ENCODE measurements at places on chromosomes 2 and 18.

GRCh38 chr2:143942486-143942885, 577.4 kb downstream of the ZEB2 start:
- DNase-seq: no peak

- no peak for DNase-seq
Observed at GRCh38 chr2:225366731-225367130, 32.8 kb upstream of the NYAP2 start.

GRCh38 chr2:158414538-158414937, 42.0 kb downstream of the CCDC148 start:
- no peak for DNase-seq

DNA sequence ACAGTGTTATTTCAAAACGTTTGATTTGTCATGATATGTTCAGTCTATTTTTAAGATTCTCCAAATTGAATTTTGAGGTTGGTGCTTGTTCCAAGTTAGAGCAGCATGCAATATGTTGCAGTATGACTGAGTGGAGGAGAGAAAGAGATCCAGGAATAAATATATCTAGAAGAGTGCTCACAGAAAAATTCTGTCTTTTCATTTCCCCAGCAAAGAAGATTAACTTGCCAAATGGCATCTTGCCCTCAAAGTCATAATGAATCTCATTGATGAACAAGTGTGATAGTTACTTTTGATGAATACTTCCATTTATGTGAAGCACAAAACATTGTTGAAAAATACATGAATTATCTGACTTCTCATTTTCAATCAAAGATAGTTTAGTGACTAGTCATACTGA, 95.9 kb downstream of the KCNJ3 start:
- no peak for DNase-seq

GRCh38 chr18:31246460-31246859, 71.5 kb upstream of the DSG1 start:
- DNase-seq: no peak

DNA sequence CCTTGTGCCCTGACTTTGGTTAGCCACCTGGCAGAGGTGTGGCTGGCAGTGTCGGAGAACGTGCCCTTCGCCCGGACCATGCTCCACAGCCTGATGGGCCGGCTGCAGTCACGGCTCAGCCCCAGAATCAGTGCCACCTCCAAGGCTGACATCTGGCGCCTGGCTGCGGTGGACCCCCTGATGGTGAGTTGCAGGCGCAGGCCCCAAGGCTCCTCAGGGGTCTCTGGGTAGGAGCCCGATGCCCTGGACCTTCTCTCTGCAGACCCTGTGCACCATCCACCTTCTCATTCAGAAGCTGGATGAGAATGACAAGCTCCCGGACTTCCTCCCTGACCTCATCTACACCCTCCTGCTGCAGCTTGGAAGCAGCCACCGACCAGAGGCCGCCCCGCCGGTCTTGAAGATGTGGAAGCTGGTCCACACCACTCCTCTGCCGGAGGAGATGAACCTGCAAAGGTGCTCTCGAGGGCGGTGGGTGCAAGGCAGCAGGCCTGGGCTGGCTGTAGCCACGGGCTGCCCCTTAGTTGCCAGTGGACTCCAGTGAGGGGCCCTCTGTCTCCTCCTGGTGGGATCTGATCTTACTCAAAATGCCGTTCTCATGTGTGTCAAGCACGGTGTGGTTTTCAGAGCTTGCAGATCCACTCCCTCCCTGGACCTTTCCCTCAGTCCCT, 32.1 kb downstream of the HJURP start:
- DNase-seq: no peak

All from stimulated activated CD4-positive, alpha-beta T cell treated with anti-CD3 and anti-CD28 coated beads, Interleukin-1b, Interleukin-23, amount 100 ng/mL, for 24 hours (primary cell).